Forelimb muscle (tissue), 1 donor: ENCODE measurements at places on chromosomes 13 and 19. TPM values are rescaled to one million over a fixed set of nuclear protein-coding genes. Genes with fewer than 3 reads are reported as not detected.

The ABHD13 gene
- 9.2 TPM for polyA plus RNA-seq

The NLRP5 gene
- polyA plus RNA-seq: not detected

The MISP3 gene
- 0.65 TPM for polyA plus RNA-seq

The CGB3 gene
- polyA plus RNA-seq: not detected

The UNC13A gene
- polyA plus RNA-seq: 0.10 TPM

The SIGLECL1 gene
- polyA plus RNA-seq: not detected
